ENCODE measurements at places on chromosomes 3 and 15.

GRCh38 chr3:164812042-164812441 lies 266.3 kb downstream of the SI start:
- DNase-seq = no peak

DNA sequence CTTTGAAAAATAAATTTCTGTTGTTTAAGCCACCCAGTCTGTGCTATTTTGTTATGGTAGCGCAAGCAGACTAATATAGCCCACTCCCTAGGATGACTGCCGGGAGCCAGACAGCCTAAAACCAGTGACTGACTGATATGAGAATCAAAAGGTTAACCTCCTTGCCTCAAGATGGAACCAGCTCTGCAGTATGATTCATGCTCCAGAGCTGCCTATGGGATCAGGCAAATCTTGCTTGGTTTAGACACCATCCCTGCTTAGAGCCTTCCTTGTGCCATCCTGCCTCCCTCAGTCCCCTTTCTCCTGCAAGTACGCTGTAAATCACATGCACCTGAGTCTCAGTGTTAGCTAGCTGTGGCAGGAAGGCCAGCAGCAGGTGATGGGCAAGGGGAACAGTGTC lies 39.3 kb downstream of the TRANK1 start:
- no peak for DNase-seq

DNA sequence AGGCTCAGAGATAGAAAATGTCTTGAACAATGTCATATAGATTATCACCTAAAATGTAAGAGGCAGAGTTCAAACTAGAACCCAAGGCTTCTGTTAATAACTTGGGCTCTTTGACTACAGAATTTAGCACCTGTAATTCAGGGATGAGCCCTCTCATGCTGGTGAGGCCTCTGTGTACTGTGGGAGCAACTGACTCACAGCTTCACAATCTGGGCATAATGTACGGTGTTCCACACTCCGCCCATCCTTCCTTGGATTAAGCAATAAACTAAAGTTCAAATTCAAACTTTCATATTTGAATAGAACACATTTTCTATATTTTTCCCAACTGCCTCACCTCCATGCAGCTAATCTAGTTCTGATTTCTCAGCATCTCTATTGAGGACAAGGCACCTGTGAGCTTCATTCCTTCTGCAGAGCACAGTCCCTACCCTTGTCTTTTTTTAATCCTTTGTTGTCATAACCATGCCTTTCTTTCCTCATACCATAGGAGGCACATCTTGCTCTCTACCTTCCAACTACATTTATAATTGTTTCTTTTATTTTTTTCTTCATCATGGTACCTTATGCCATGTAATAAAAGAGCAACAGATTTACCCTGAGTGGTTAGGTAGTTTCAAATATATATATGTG lies 392.1 kb downstream of the NLGN1 start:
- no peak for DNase-seq

GRCh38 chr3:150447084-150447483 lies 39.0 kb downstream of the TSC22D2 start:
- no peak for DNase-seq

DNA sequence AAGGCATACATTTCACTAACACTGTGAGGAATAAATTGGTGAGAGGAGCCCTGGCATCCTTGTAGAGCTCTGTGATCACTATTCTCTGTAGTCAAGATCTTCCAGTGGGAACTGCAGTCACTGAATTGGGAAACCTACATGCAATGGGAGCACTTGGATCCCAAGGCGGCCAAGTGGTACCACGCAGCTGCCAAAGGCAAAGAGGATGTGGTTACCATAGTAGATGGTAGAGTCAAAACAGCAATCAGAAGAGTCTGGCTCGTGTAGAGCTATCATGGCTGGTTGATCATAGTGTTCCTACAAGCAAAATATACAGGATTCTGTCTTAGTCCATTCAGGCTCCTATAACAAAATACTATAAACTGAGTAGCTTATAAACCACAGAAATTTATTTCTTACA lies 849.7 kb downstream of the ROBO2 start:
- DNase-seq = no peak

GRCh38 chr15:101018016-101018415 lies 98.9 kb downstream of the LRRK1 start:
- DNase-seq = no peak

DNA sequence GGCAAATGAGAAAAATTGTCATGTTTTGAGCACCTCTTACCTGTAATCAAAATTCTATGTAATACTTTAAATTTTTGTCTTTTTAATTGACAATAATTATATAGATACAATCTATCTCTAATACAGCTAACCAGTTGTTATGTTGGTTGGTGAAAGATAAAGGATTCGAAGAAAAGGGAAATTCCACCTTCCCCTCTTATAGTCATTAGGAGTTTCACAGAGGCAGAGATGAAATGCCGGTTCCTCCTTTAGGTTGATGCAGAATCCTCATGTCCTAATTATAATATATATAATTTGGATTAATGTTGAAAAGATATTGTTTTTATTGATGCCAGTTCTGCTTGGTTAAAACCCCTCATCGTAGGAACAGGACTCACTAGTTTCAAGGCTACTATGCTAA lies 67.1 kb downstream of the LRCH3 start:
- DNase-seq = no peak

- no peak for DNase-seq
Measured at GRCh38 chr3:22585504-22585903, 617.6 kb upstream of the UBE2E2 start.

DNA sequence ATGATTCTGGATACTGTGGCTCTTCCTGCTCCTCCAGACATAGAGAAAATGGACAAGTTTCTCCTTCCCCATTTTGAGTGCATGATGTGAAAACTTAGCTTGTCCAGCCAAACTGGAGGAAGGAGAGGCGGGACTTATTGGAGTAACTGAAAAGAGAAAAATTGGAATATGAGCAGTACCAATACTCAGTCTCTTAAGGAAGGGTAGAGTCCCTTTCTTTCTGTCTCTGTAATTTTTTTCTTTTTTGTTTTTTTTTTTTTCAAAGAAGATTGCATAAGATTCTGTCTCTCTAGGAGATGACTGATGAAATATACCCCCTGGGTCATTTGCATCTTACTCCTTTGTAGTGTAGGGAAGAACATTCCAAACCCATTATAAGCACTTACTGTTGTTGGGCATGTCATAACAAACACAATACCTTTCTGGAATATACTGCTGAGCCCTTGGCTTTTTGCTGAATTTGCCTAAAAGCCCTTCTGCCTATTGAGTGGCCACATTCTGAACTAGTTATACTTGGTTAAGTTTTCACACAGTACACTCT lies 498.1 kb upstream of the TPRG1 start:
- DNase-seq = no peak

DNA sequence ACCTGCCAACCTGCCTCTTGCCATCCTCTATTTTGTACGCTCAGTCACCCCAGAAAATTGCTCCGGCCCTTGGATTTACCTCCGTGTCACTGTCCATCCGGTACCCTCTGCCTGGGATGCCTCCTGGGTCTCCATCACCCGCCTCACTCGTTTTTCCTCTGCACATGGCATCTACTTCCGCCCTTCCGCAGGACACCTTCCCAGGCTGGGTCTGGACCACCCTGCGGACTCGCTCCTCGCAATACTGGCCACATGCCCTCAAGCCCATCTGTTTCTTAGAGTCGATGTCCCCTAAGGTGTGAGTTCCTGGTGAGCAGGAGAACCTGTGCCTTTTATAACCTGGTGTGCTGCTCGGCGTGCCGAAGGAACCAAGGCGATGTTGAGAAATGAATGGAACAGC lies 58.5 kb downstream of the APBA2 start:
- DNase-seq = peak; percentile 45

DNA sequence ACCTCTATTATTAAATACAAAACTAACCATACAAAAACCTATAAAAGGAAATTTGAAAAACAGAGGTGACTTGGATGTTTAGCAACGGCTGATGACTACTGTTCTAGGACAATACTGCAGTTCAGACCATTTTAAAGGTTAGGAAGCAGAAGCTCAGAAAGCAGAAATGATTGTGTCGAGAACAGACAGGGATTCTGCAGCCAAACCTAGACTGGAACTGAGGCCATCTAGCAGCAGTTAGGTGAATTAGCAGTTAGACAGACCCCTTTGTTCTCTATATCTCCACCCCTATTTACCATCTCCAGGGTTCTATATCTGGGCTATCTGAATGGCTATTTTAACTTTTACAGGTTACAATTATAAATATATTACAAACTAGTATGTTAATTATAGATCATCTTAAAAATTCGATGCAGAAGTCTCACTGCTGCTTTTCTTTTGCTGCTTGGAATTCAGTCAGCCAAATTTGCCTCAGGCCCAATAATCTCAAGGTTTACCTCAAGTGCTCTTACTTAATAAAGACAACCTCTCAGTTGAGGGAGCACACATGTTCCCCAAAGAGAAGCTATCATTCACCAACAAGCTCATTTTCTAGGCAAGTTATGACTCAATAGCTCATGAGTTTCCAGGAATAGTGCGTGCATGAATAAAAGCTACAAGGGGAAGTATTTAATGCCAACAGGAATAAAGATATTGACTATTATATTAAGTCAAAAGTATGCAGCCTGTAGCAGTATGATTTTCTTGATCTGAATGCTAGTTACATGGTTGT lies 9.3 kb upstream of the IL1RAP start:
- DNase-seq = no peak

DNA sequence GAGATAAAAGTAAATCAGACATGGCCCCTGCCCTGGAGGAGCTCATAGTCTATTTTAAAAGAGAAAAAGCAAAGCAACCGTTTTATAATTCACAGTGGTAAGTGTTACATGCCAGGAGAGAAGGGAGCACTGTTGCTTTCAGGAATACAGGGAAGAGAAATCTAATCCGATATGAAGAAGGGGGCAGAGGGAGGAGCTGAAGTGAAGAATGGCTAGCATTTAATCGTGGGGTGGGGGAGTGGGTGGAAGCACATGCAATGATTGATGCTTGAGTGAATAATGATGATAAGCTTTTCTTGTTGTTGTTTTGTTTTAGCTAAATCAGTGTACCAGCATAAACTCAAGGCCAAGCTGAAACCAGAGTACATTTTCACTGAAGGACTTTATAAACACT lies 629.5 kb downstream of the MAGI1 start:
- no peak for DNase-seq

- no peak for DNase-seq
Measured at GRCh38 chr3:120683213-120683612, 1.2 kb upstream of the HGD start.

- no peak for DNase-seq
Measured at GRCh38 chr3:4362523-4362922, 59.4 kb downstream of the SETMAR start.

GRCh38 chr15:58805095-58805494 lies 34.0 kb downstream of the MINDY2 start:
- DNase-seq = no peak

DNA sequence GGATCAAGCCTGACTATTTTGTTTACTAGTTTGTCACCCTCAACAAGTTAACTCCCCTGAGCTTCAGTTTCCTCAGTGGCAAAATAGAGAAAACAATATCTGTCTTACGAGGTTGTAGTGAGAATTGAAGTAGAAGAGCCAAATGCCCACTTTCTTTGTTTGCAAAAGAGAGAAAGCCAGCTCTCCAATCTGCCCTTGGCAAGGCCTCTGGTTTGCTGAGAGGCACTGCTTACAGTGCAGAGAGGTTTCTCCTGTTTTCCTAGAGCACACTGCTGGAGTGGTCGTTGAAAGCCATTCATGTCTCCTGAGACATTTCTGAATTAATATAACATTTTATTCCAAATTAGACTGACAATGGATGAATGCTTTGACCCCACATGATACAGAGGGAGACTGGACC lies 260.5 kb upstream of the IGF1R start:
- DNase-seq = no peak

- DNase-seq = no peak
Measured at GRCh38 chr3:46298871-46299607, 54.9 kb upstream of the CCR2 start.

GRCh38 chr3:129474984-129475804 lies 35.2 kb downstream of the IFT122 start:
- no peak for DNase-seq

- DNase-seq = no peak
Measured at GRCh38 chr15:80036071-80036470, 23.4 kb upstream of the ZFAND6 start.

DNA sequence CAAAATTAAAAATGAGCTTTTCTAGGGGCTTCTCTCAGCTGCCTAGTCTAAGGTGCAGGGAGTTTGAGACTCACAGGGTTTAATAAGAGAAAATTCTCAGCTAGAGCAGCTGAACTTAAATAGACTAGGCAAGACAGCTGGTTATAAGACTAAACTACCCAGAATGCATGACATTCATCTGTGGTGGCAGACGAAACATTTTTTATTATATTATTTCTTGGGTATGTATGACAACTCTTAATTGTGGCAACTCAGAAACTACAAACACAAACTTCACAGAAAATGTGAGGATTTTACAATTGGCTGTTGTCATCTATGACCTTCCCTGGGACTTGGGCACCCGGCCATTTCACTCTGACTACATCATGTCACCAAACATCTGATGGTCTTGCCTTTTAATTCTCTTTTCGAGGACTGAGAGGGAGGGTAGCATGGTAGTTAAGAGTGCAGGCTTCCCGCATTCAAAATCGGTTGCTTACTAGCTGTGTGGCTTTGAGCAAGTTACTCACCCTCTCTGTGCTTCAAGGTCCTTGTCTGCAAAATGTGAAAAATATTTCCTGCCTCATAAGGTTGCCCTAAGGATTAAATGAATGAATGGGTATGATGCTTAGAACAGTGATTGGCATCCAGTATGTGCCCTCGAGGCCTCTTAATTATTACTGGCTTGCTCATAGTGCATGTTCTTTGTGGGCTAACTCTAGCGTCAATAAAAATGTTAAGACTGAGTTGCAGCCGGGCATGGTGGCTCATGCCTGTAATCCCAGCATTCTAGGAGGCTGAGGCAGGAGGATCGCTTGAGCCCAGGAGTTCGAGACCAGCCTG lies 984 bp downstream of the CCR5 start:
- DNase-seq = no peak

DNA sequence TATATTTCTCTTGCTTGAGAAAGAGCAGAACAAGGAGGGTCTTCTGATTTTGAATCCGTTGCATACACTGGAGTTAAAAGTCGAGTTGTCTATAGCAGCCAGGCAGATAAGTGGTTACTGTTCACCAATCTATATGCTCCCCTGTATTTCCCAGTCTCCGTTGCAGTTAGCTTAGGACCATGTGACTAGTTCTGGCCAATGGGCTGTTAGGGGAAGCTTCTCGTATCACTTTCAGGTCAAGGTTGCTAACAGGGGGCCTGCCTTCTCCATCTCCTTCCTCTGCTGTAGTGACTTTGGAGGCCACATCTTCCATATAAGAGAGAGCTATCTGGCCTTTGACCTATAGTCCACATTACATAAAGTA lies 188.5 kb upstream of the KBTBD8 start:
- DNase-seq = no peak

DNA sequence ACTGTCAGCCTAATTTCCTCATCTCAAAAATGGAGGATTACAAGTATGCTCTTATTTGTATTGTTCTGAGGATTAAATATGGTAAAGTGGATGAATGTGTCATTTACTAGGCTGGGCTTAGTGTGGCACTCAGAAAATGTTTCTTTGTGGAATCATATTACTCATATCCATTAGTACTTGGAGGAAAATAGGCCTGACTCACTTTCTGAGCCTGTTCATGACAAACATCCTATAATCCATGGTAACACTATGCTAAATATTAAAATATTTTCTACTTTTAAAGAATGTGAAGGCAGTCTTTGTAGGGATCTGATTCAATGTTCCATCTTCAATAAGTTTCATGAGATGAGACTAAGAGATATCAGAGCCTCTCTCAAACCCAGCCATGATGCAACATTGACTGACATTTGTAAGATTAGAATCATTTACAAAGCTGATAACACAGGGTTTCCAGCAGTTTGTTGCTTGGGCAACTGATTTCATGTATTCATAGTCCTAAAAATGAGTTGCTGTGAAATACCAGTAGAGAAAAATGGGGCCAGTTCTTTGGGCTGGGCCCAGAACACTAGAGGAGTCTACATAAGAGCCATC lies 1048.5 kb downstream of the NTRK3 start:
- DNase-seq = no peak

All from spleen (tissue), 13 donors.